Left lung (tissue), 14 donors: ENCODE measurements at places on chromosomes 5 and 9. TPM values are rescaled to one million over a fixed set of nuclear protein-coding genes. Genes with fewer than 3 reads are reported as not detected.

DNA sequence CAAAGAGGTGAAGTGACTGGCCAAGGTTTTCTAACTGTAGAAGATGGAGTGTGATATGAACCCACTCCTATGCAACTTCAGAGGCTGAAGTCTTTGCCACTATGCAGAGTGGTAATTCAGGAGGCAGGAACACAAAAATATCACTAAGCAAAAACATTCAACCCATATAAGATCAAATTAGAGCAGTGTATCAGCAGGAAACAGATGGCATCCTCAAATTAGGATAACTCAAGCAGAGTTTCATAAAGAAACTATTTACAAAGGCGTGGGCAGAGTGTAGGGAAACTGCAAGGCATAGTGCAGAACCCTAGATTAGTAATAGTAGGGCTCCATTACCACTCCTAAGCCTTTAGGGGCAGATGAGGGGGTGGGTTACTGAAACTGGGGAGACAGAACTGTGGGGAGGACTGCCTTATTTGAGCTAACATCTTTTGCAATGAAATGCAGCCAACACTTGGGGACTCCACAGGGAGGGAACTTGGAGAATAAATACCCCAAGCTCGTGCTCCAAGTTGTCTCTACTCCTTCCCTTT, 72.2 kb downstream of the PTTG1 start:
- DNase-seq: no peak

GRCh38 chr5:137938751-137939143, 49.5 kb downstream of the PKD2L2 start:
- no peak for DNase-seq

- peak; percentile 56 for DNase-seq
Measured at GRCh38 chr5:106154280-106154716, 1516.4 kb downstream of the EFNA5 start.

Gene SCGB3A2
- total RNA-seq: 108 TPM

- no peak for DNase-seq
Measured at GRCh38 chr5:10111571-10111970, 138.1 kb downstream of the ATPSCKMT start.

Gene AQP3
- 231 TPM for total RNA-seq

GRCh38 chr9:73141282-73141681, 10.4 kb upstream of the ANXA1 start:
- no peak for DNase-seq

DNA sequence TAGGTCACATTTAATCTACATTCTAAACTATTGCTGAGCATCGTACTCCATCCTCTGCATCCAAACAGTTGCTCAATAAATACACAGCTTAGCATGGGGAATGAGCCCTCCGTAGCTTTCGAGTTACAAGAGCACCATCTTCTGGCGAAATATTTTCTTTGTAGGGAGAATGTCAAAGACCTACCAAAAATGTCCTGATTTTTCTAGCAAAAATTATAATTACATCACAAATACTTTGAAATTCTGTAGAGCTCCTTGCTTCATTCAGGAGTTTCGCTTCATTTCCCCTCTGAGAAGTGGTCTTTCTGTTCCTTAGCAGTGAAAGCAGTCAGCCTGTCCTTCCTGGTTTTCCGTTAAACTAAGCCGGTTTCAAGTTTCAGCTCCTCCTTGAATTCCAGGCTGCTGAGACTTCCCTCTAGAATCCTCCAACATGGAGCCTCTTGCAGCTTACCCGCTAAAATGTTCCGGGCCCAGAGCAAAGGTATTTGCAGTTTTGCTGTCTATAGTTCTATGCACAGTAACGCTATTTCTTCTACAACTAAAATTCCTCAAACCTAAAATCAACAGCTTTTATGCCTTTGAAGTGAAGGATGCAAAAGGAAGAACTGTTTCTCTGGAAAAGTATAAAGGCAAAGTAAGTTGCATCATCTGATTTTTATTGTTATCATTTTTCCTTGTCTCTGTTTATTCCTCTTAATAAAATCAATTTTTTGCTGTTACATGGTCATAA, at the start of gene GPX8:
GPX8 (plus strand) TSS at position 409 of the 730 bp plus-strand sequence; CDS start at position 431, 22 bp downstream.
- peak; percentile 74 for DNase-seq

Gene PTGES
- total RNA-seq: 3.2 TPM

DNA sequence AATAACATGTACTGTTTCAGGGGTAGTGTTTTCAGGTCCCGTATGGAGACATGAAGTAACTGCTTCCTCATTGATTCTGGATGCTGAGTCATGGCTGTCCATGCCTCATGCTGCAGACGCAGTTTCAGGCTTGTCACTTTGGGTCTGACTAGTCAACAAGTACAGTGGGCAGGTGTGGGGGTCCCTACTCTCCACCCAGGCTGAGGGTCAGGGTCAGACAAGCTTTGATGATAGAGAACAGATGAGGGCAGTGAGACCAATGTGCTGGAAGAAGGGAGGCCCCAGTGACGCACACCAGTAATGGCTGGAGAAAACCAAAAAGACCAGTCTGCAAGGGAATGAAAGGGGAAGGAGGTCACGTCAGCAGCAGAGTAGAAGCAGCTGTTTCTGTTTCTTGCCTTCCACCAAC, 80.0 kb upstream of the NFIL3 start:
- no peak for DNase-seq

GRCh38 chr9:127567730-127568617, 44.1 kb upstream of the STXBP1 start:
- no peak for DNase-seq

GRCh38 chr5:161544350-161544765, 2.2 kb downstream of the GABRB2 start:
- DNase-seq: no peak

DNA sequence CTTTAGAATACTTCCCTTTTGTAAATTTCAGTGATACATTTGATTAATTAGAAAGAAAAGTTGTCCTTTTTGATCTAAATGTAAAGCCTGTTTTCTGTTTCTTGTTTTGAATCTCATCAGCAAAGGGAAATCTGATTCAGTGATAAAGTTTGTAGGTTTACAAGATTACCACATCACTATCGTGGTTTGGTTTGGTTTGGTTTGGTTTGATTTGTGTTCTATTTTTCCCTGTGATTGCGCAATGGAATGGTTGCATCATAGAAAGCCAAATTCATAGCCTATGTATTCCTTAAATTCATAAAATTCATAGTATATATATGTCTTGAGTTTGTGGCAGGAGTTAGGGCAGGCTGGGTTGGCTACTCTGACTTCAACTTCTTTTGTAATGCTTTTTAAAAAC, 15.2 kb downstream of the SRFBP1 start:
- DNase-seq: no peak

DNA sequence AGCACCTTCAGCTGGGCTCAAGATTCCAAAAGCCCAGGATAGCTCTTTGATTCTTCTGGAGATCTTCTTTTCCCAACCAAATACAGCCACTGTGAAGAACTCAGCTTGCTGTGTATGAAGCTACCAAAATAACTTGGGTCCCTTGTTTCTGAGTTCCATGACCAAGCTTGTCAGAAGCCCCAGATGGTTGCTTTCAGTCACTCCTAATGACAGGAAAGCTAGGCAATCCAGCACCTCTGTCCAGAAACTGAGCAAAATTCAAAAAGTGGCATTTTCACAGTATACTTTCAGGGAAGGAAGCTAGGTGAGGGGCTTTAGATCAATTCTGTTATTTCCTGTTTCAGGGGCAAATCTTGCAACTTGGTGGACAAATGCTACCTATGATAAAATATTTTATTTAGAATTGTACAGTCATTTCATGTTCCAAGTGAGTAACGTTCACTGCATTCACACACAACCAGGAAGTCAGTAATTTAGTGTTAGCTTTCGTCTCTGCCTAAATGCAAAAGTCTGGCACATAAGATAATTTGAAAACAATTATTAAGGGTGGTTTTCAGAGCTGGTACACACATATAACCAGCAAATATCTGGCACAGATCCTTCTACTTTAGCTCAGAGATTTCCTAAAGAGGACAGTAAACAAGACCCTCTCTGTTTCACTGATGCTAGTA, 330.1 kb downstream of the GLIS3 start:
- peak; percentile 75 for DNase-seq

Gene PTPRD
- total RNA-seq: 49.5 TPM

DNA sequence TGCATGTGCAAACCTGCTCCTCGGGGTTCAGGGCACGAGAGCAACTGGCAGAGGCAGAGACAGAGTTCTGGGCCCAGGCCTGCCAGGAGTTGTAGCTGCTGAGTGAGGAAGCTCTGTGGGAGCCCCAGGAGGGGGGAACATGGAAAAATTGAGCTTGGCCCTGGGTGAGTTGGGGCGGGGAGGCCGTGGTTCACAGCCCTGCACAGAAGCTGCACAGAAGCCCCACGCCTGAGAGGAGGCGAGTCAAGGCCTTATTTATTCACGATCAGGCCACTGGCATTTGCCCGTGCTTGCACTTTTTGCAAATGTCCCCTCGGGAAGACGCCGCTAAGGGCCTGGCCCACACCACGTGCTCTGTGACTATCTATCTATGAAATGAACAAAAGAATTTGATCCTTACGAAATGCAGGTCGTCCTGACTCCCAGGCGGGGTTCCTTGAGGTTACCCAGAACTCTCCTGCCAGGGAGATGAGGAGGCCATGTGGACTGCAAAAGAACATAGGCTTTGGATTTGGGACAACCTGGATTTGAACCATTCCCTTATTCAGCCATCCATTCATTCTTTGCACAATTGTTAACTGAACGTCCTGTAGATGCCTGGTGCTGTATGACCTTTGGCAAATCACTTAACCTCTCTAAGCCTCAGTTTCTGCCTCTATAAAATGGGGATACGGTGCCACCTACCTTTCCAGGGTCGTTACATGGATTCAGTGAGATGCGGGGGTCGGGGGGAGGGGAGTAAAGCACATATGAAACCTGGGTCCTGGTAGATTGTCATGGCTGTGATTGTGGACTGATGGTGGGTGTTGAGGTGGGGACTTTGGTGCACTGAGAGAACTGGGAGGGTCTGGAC, 17.9 kb downstream of the COL27A1 start:
- no peak for DNase-seq

DNA sequence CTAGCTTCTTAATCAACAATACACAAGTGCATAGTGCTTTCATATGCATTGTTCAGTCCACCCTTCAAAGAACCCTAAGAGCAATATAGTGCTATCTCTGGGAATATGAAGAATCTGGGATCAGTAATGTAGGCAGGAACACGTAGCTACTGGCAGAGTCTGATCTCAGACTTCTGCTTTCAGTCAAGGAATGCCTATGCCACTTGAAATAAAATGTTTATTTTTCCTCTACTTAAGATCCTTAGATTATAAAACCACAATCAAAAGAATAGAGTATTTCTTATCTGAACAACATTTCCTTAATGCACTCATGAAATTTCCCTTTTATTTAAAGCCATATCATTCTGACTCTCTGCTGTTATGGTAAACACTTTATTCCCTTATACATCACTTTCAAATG, 1407.8 kb upstream of the C9orf72 start:
- peak; percentile 2 for DNase-seq

GRCh38 chr5:177302354-177303110, 987 bp downstream of the RAB24 start:
- no peak for DNase-seq

DNA sequence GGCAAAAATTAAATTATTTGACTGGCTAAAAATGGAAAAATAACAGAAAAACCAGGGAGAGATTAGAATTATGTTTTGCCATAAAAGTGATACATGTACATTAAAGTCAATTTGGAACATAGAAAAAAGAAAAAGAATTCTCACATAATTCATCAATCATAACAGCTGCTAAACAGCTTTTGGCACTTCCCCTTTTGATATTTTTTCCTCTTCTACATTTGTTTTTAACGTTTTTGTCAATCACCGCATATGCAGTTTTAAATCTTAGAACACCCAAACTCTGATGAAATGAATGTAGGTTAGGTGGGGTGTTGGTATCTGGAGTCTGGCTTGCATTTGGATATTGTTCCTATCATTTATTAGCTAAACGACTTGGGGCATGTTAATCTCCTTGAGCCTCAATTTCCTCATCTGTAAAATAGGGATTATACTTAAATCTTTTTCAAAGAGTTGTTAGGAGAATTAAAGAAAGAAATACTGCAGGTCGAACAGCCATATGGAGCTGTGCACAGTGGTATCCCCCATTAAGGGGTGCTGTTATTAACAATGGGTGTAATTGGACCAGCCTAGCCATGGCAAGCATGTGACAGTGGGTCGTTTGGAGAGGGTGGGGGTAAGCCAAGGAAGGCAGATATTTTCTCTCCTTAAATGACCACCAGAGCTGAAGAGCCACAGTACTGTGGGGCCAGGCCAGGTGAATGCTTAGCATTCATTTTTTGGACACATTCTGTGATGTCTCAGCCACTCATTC, 22.6 kb downstream of the NPR3 start:
- DNase-seq: no peak

GRCh38 chr9:37936376-37936775, 32.4 kb upstream of the SLC25A51 start:
- DNase-seq: no peak

DNA sequence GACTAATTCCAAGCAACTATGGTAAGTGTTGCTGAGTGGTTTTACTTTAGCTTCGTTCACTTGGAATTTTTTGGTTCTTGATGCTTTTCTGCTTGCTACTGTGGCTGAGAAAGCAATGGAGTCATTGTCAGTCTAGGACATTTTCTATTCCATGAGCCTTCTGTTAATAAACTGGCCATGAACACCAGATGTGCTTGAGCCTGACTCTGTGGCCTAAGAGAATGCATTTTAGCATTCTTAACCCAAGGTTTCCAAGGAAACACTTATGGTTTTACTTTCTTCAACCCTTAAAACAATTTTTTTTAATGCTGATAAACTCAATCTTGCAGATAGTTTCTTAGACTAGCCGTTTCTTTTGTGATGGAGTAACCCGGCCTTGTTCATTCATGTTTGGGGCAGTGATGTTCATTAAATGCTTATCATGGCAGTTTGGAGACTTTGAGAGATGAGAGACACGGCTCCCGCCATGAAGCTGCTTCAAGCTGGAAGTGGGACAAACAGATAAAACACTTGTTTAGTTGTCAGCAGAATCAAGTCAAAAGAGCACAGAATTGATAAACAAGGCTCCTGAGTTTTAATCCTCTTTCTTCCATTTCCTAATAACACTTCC, 42.4 kb downstream of the OSTF1 start:
- no peak for DNase-seq

DNA sequence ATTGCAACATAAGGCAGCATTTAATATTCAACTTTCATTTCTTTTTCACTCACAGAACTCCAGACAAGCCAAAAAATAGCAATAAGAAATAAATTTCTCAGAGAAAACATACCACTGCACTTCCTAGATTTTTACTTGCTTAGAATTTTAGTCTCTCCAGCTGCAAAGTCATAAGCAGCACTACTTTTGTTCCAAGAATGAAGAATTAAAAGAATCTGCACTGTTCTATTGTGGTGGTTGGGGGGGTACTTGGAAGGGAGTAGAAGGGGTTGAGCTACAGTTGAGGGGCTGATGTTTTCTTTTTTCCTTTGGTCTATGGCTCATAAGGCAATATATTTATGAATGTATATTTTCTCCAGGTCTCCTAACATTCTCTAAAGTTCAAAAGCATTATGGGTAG, 144.5 kb downstream of the KIAA0825 start:
- DNase-seq: peak; percentile 74

DNA sequence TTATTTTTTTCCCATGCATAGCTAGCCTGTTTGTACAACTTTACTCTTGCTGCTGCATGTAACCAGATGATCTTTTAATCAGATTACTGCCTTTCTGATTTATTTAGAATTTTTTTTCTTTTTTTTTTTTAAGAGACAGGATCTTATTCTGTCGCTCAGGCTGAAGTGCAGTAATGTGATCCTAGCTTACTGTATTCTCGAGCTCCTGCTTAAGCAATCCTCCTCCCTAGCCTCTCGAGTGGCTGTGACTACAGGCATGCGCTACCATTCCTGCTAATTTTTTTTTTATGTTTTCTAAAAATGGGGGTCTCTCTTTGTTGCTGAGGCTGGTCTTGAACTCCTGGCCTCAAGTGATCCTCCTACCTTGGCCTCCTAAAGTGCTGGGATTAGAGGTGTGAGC, 9.6 kb downstream of the DCP2 start:
- no peak for DNase-seq

- no peak for DNase-seq
Measured at GRCh38 chr5:4023091-4023752, 427.6 kb downstream of the IRX1 start.

Gene ERGIC1
- total RNA-seq: 229 TPM
